ENCODE measurements at places on chromosomes 4 and X. TPM values are rescaled to one million over a fixed set of nuclear protein-coding genes. Genes with fewer than 3 reads are reported as not detected.

DNA sequence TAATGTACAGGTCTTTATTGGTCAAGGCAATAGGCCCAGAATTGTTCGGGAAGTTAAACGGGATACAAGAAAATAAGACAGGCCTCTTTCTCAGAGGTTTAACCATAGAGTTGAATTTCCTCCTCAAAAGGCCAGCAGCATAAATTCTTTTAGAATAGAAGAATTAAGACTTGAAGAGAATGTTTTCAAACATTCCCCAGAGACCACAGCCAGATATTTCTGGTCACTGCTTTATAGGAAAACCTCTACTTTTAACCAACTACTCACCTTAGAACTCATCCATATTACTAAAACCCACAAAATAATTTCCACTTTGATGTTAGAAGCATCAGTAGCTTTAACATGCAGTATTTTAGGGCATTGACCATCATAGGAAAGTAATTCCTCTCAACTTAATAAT, 317.9 kb downstream of the RAB28 start:
- DNase-seq = peak; percentile 77

Gene CNKSR2
- 2.2 TPM for total RNA-seq

DNA sequence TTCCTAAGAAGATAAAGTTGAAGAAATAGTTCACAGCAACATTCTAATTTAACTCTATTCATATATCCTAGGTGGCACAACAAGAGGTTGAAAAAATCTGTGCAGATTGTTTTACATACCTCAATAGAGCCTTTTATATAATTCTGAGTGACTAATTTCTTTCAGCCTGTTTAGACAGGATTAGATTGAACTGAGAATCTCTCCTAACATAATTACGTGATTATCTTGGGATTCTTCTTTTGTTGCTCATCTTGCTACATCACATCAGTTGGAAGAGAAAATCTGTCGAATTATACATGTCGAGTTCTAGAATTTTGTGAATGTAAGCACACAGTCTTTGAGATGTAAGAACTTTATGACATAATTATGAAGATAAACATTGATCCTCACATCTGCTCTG, 1873.7 kb upstream of the IGFBP7 start:
- DNase-seq = no peak

DNA sequence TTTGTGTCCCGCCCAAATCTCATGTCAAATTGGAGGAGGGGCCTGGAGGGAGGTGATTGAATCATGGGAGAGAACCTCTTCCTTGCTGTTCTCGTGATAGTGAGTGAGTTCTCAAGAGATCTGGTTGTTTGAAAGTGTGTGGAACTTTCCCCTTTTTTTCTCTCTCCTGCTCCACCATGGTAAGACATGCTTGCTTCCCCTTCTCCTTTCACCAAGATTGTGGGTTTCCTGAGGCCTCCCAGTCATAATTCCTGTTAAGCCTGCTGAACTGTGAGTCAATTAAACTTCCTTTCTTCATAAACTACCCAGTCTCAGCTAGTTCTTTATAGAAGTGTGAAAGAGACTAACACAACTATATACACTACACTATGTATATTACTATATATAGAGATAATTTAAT, 697.8 kb upstream of the HS3ST1 start:
- no peak for DNase-seq

Gene LONRF3
- 0.19 TPM for total RNA-seq

Gene FAT4
- total RNA-seq = 8.0 TPM

DNA sequence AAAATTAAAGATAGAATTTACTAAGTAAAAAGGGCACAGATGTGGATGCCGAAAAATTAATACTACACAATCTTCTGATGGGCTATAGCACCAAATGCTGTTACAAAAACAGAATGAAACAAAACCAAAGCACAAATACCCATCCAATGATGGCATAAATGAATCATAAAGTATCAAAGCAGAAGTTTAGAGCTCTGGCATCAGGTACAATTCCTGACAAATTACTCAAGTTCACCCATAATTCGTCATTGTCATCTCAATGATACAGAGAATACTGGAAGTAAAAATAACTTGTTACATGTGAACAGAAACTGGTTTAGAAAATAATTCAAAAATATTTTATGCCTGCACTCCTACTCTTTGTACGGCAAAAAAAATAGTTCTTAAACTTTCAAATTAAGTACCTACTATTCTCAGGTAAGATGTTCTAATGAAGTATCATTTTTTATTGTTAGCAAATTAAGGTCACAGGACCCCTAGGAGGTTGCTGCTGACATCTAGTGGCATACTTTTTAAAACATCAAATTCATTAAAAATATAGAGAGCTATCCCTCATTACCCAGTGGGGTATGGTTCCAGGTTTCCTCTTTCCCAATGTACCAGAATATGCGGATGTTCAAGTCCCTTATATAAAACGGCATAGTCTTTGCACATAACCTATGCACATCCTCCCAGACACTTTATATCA, 126.1 kb downstream of the INPP4B start:
- DNase-seq = peak; percentile 63

GRCh38 chrX:147180886-147181285, 366.3 kb upstream of the CXorf51A start:
- DNase-seq = no peak

Gene INTS6L
- total RNA-seq = 8.7 TPM

Gene CDKL2
- total RNA-seq = 4.7 TPM

Data from astrocyte (in vitro differentiated cells and primary cell).